ENCODE measurements at places on chromosomes 2 and 18.
A peak's percentile ranks its signal among the peaks of the same experiment; 100 is the strongest.

DNA sequence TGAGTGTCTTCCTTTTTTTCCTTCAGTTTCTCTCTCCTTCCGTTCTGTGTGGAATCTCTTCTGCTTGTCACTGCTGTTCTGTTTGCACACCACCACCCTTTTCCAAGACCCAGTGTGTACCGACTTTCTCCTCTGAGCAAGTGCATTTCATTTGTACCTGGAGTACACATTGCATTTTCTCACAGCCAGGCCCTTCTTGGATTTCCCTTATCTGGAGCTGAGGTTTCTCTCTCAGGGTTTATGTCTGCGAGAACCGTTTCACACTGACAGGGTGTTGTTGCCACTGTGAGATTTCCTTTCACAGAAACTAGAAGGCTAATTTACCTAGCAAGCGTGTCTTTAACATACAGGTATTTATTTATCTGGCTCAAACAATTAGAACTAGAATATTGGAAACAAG is 26.2 kb downstream of the NCOA1 start:
- DNase-seq = no peak

GRCh38 chr2:189570570-189571031 is 10.0 kb downstream of the SLC40A1 start:
- DNase-seq = no peak

DNA sequence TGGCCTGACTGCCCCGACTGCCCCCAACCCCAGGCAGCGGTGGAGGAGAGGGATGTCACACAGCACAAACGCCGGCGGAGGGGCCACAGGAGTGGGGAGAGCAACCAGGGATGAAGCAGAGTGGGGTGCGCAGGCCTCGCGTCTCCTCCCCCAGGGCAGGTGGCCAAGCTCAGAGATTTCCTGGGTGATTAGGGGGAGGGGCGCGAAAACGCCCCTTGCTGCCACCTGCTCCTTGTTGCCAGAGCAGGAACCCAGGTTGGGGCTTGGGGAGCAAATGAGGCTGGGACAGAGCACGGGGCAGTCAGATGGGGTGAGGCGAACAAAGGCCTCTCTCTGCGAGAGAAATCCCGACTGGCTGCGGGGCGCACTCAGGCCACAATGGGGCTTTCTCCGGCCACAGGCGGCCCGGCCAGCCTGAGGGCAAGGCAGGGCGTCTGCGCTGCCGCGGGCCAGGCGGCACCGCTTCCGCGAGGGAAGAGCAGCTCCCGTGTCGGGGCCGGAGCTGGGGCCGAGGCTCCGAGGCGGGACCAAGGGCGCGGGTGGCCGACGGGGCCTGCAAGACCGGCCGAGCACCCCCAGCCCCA is 11.5 kb downstream of the TEX44 start:
- DNase-seq = peak; percentile 53

DNA sequence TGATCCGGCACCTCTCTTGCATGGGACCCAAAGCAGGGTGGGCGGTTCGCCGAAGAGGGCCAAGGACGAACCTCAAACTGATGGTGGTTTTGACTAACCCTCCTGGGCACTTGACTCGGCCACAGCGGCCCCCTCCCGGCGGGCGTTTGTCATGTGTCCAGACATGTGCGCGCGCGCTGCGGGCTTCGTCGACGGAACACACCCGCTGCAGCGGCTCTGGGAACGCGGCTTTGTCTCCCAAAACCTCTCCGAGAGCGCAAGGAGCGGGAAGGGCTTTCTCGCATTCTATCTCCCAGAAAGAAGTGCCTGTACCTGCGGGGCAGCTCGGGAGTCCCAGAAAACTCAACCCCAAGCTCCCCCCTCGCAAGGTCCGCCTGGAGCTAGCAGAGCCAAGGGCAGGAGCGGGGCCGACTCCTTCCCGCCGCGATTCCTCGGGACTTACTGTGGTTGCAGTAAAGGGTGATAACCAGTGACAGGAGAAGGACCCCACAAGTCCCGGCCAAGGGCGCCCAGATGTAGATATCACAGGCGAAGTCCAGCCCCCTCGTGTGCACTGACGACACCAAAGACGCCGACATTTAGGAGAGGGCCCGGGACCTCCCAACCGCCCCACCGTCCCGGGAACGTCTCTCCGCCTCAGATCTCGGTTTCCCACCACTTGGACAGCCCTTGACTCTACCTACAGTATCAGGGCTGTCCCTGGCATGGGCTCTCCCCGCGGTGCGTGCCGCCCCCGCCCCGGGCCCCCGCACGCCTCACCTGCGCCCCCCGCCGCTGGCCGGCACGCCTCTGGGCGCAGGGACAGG is 1.6 kb downstream of the CD8A start:
- DNase-seq = no peak

GRCh38 chr2:20491739-20492531 is 45.1 kb downstream of the RHOB start:
- DNase-seq = no peak

GRCh38 chr18:47729356-47729755 is 201.1 kb downstream of the SMAD2 start:
- DNase-seq = no peak

GRCh38 chr18:42929181-42929580 is 186.3 kb downstream of the RIT2 start:
- DNase-seq = no peak

- no peak for DNase-seq
Observed at GRCh38 chr2:1702186-1702565, 42.1 kb downstream of the PXDN start.

DNA sequence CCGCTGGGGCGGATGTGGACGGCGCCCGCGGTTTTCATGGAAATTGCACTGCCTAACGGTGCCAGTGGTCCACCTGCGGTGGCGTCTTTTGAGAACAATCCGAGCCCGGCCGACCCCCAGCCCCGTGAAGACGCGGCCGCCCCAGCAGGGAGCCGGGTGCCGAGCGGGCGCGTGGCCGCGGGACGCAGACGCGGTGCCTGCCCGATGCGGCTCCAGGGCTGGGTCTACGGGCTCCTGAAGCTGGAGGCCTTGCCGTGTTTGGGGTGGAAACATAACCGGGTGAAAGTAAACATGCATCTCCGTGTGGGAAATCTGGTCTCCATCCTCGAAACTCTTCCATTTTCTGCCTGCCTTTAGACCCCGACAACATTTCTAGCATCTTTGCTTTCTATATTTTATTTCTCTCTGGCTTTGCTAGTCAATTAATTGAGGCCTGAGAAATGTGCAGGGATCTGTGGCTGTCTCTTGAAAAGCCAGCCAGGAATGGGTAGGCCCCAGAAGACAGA is 572 bp downstream of the INPP4A start:
- no peak for DNase-seq

DNA sequence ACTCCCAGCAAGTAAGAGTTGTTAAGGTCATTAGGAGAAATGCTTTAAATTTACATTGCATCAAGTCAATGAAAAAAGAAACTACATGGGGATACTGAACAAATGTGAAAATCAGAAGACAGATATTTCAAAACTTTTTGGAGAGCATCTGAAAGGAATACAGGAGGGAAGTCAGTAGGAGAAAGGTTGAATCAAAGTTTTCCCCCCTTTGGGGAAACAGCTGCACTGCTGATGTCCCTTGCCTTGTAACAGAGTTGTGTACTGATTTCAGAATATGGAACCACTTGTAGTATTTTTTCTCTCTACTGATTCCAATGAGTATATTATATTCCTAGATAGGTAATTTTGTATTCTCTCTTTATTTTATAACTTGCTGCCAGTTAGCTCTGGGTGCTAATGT is 592.5 kb upstream of the ZEB2 start:
- no peak for DNase-seq

GRCh38 chr2:239008004-239008403 is 160.1 kb downstream of the TWIST2 start:
- no peak for DNase-seq

GRCh38 chr2:166539340-166540162 is 45.5 kb upstream of the SCN7A start:
- peak; percentile 1 for DNase-seq

DNA sequence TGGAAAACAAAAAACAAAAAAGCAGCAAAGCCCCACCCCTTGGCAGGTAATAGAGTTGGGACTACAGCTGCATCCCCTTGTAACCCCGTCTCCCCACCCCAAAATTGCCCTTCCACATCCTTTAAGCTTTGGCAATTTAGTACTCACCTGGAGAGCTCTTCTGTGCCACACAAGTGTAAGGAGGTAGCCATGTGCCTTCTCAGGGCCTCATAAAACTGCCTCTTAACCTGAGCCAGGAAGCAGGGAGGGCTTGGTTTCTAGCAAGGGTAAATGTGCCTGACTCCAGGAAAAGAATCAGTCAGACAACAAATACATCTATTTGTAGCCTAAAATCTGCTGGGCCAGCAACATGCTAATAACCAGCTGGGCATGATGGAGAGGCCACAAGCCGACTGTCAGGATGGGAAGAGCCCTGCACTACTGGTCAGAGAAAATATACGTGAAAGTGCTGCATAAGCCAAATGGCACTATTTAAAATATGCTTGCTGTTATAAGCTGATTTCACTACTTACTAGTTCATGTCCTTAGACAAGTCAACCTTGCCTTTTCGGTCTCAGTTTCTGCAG is 46.3 kb downstream of the NOP58 start:
- no peak for DNase-seq

DNA sequence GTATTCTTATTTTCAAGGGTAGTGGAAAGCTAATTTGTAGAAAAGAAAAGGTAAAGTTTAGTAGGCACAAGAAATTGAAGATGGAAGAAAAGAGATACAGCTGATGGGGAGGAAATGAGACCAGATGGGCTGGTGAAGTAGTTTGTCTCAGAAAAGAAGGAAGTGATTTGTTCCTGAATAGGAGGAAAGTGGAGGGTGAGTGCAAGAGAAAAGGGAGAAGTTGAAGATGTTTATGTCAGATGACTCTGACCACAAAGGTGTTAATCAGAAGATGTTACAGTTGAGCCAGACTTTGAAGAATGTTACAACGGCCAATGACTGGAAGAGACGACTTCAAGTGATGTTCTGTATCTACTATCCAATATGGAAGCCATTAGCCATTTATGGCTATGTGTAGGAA is 21.2 kb downstream of the ZSCAN30 start:
- DNase-seq = no peak

- no peak for DNase-seq
Observed at GRCh38 chr2:215019085-215019484, 119.3 kb downstream of the ABCA12 start.

GRCh38 chr18:70116949-70117348 is 88.5 kb downstream of the RTTN start:
- DNase-seq = no peak

GRCh38 chr18:58263055-58263957 is 219.3 kb downstream of the NEDD4L start:
- DNase-seq = no peak

GRCh38 chr2:65331336-65332025 is 100.9 kb downstream of the SPRED2 start:
- no peak for DNase-seq

DNA sequence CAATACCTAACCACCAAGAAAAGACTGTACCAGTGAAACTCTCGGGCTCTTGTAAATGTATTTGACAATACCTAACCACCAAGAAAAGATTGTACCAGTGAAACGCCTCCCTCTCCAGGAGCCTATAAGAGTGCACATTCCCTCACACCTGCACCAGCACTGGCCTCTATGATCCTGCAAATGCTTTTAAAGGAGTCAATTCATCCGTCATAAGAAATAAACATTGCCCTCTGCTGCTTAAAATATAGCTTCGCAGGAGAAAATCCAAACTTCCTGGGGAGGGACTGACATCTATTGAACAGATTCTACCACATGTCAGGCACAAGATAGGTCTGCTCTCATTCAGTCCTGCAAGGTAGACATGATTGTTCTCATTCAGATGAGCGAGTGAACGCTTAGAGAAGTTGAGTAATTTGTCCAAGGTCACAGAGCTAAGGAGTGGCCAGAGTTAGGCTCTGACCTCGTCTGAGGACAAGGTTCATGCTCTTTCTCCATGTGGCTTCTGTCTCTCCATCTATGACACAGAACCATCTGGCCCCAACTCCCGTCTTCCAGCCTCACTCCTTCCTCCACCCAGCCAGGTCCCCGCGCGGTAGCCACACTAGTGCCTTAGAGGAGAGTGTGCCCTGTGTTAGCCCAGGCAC is 38.7 kb downstream of the MCFD2 start:
- no peak for DNase-seq

DNA sequence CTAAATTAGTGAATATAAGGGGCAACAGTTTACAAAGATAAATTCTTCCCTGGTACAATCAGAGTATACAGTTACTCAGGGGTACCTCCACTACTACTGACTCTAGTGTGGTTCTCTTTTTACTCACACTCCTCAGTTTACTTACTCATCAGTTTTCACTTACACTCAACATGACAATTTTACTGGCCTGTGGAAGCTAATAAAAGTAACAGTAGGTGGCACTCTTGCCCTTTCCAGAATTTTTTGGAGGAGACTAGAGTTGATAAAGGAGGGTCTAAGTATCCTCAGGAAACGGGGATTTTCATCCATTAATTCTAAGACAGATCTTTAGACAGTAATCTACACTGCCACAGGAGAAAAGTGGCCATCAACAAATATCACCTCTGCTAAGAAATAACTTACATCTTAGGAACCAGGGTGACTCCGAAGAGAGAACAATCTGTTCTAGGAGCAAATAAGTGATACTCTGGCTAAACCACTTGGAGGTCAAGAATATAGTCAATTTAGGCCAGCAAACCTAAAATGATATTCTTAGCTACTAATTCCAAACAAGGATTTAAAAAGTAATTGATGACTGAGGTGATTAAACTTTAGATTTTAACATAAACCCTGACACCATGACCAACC is 61.3 kb downstream of the ATL2 start:
- peak; percentile 18 for DNase-seq

DNA sequence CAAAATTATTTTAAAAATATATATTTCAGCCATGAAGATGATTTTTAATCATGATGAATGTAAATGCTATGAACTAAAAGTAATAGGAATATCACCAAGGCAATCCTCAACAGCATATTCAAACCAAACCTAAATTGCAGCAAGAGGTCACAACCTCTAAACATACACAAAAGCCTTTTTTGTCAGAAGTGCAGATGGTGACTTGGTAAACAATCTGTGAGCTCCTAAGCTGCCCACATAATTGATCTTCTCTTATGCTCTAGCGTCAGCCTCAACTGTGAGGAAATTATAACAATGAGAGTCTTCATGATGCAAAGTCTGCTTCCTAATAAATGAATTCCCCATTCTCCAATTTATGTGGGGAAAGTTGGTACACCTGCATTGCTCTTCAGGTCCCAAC is 113.2 kb downstream of the TSN start:
- no peak for DNase-seq

- no peak for DNase-seq
Observed at GRCh38 chr2:223815186-223815883, 22.0 kb downstream of the AP1S3 start.

DNA sequence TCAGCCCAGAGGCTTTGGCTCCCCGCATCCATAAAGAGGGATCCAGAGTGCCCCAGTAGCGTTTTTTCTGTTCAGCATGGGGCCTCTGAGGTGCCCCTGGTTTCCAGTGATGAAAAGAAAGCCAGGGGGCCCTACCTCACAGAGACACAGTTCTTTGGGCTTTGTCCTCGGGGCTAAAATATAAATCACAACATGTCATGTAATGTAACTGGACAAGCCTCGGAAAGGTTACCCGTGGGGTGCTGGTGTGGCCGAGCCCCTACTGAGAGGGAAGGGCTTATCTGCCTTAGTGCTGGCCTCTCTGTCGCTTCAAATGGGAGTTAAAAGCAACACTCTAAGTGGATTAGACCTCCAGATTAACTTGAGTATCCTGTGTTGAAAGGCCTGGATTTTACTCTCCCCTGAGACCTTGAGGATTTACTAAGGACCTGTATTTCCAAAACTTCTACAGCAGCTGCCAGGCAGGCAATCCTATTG is 251.6 kb upstream of the APCDD1 start:
- no peak for DNase-seq

Measured in GM19239 (cell line).